Uterus (tissue), 4 donors: ENCODE measurements at places on chromosomes 7 and 10. TPM values are rescaled to one million over a fixed set of nuclear protein-coding genes. Genes with fewer than 3 reads are reported as not detected.
A peak's percentile ranks its signal among the peaks of the same experiment; 100 is the strongest.

GRCh38 chr10:50527442-50528043 is 96.2 kb downstream of the SGMS1 start:
- no peak for DNase-seq

Gene FAM221A
- total RNA-seq, result 4.7 TPM

Gene HKDC1
- not detected for total RNA-seq

DNA sequence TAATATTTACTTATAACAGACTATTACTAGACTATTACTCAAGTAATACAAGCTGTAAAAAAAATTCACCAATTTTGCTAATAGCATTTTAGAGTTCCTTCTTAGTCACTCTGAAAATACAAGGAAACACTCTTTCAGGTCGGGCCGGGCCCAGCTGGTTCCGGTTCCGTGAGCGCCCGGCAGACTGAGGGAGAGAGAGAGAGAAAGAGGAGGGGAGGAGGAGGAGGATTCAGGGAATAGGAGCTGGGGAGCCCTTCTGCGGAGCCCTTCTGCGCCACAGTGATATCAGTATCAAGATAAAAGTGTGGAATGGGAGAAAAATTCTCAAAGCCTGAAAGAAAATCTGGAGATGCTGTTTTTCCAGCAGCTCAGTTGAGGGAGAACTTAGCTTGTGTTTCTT is 30.5 kb upstream of the BHLHA15 start:
- no peak for DNase-seq

Gene WEE2
- not detected for total RNA-seq

- no peak for DNase-seq
Measured at GRCh38 chr7:91899563-91899962, 19.1 kb upstream of the MTERF1 start.

GRCh38 chr10:45594276-45595157 is 78.1 kb downstream of the ZFAND4 start:
- peak; percentile 87 for DNase-seq

DNA sequence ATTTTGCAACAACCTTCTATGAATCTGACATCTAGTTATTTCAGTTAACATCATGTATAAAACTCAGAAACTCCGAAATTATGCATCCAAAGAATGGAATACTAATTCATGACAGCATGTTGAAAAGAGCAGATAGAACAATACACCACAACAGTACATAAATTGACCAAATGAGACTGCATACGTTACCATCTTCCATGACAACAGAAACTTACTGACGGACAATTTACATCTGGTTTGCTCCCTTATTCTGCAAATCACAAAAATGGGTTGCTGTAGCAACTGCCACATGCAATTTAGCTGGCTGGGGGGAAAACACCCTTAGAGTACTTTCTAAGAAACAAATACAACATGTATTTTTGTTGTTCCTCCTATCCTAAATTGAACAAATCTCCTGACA is 14.3 kb downstream of the LRRN3 start:
- DNase-seq, result no peak

- DNase-seq, result peak; percentile 39
Measured at GRCh38 chr7:27149842-27150567, 2.4 kb downstream of the HOXA3 start.

- DNase-seq, result no peak
Measured at GRCh38 chr10:130389906-130390305, 253.7 kb downstream of the GLRX3 start.

Gene ARHGEF35
- total RNA-seq, result 0.29 TPM
